GM23248 (cell line): ENCODE measurements at places on chromosomes 3 and 15.

- DNase-seq = peak; percentile 37
Measured at GRCh38 chr3:126107957-126108675, 24.2 kb upstream of the SLC41A3 start.

DNA sequence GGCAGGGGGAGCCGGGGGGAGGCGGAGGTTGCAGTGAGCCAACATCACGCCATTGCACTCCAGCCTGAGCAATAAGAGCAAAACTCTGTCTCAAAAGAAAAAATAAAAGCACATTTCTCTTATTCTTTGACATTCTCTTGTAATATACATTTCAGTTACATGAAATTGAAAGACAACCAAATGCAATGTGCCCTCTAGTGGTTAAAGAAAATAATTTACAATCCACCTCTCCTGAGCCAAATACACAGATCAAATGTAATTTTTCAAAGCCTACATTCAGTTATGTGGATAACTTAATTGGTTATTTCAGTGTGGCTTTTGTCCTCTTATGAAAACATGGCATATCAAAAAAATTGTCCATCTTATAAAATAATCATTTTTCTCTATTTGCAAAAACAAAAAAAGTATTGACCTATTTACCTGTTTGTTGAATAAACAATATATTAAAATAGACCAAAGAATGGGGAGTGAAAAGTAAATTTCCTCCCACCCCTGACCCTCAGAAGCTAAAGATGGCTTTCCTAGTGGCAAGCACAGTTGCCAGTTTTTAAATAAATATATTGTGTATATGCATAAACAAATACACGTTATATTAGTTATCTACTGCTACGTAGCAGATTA is 14.2 kb upstream of the U2SURP start:
- DNase-seq = peak; percentile 61

DNA sequence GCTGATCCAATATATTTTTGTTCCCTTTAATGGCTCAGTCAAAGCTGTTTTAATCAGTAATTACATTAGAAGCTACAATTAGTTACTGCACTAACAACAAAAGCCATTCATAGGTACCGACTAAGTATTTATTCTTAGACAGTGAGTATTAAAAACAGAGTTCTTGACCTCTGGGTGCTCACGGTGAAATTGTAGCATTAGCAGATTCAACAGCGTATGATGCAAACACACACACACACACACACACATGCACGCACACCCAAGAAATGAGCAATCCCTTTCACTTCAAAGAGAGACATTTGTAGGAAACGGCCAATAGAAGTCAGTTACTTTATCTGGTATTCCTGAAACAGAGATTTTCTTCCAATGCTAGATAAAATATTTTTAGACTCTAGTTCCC is 27.0 kb upstream of the MITF start:
- DNase-seq = no peak

DNA sequence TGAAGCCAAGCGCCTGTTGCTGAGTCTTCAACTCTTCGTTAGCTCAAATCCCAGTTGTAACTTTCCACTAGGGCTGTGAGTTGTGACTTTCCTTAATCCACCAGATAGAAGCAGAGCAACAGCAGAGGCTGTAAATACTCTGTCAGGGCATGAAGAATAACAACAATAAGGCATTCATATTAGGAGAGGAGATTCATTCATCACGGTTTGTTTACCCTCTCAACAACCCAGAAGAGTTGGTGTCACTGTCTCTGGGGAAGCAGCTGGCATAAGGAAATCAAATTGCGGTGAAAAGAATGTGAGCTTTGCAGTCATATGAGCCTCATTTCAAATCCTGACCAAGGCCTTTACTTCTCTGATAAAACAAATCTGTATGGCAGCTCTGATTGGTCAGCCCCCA is 184.8 kb downstream of the SHQ1 start:
- DNase-seq = peak; percentile 68

GRCh38 chr3:181694805-181695660 is 16.7 kb upstream of the SOX2 start:
- DNase-seq = peak; percentile 20

- no peak for DNase-seq
Measured at GRCh38 chr3:103459815-103460214, 1025.0 kb downstream of the ZPLD1 start.

GRCh38 chr3:107208796-107209195 is 168.4 kb upstream of the CCDC54 start:
- DNase-seq = no peak

GRCh38 chr3:124592658-124593441 is 137.4 kb upstream of the UMPS start:
- no peak for DNase-seq

DNA sequence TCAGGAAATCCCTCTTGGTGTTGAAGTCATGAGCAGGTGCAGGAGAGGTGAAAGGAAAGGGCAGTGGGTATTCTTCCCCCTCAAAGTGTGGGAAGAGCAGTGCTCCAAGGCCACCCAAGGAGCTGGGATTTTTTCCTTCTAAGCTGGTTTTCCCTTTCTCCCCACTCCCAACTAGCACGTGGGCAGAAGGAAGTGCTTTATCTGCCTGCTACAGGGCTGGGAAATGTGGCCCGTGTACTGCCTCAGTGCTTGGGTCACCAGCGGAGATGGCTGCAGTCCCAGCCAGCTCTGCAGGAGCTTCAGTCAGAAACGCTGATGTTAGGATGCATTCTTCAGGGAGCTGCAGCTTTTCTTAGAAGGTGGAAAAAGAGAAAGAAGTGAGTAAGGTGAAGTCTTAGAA is 99.2 kb downstream of the CACNA1D start:
- no peak for DNase-seq

DNA sequence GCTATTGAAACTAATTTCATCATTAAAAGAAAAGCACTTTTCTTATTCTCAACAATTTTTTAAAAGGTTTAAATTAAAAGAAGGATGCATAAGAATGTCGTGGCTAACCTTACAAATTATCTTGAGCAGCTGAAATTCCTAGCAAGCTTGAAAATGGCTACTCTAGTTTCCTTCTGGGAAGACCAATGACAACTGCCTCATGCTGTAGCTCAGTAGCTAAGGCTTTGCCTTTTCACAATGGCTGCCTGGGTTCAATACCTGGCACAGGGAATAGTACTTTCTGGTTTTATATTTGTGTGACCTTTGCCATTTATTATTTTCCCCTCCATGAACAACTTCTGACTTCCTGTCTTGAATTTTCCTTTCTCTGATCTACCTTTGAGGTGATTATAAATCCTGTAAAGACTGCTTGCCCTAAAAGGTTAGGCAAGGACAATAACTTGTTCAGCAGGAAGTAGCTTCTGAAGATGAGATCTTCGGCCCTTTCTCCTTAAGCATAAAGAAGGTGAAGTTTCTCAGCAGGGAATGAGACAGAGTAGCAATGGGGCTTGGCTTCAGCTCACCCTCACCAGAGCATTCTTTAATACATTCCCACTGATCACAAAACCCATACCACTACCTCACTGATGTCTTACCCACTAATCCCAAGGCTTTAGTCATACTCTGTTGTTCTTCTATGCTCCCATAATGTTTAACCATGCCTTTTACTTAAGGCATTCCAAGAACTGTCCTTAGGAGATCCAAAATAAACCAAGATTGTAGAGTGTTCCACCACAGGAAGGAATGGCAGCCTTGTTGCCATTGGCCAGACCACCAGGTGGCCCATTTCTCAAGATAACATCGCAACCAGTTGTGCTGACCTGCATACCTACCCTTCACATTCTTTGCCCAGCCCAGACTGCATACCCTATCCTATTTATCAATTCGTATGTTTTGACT is 276.8 kb downstream of the ULK4 start:
- no peak for DNase-seq

DNA sequence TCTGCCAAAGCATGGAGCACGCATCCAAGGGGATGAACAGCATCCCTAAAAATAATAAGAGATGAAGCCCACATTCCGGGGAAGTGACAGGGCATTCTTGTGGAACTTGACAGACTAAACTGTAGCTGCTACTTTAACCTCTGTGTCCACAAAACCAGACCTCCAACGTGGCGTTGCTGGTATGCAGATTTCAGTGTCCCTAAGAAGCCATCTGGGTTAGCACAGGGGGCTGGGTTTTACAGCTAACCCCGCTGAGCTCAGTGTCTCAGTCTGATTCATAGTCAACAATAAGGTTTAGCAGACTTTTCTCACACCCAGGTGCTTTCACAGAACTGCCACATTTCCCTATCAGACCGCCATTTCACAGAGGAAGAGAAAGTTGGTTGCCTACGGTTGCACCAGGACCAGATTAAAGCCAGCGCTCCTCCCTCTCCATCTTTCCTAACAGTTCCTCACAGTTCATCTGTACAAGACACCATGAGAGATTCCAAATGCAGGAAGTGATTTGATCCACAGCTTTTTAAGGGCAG is 61.6 kb upstream of the CTDSPL start:
- no peak for DNase-seq

DNA sequence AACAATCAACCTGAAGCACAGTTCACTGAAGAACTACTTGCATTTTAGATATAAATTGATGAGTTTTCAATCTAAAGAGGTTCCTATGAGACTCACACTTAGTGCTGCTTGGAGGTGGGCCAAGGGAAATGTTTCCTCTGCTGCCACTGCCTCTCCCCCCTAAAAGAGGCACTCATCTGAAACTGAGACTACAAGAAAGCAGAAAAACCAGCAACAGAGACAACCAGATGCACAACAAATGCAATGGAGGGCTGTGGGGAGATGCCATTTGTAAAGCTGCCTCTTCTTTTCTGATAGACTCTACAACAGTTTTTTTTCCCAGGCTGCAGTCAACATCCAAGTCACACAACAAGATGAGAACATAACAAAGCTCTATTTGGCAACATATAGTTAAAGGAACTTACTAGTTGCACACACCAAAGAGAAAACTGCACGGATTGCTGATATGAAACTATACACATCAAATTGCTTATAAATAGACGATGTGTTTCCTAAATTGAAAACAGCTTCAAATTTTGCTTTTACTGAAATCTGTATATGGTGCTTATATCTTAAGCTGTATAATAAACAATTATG is 11.0 kb downstream of the TSPAN3 start:
- peak; percentile 47 for DNase-seq

GRCh38 chr3:52310861-52311575 is 5.1 kb upstream of the DNAH1 start:
- no peak for DNase-seq

- DNase-seq = no peak
Measured at GRCh38 chr3:179731544-179731943, 78.7 kb downstream of the USP13 start.

DNA sequence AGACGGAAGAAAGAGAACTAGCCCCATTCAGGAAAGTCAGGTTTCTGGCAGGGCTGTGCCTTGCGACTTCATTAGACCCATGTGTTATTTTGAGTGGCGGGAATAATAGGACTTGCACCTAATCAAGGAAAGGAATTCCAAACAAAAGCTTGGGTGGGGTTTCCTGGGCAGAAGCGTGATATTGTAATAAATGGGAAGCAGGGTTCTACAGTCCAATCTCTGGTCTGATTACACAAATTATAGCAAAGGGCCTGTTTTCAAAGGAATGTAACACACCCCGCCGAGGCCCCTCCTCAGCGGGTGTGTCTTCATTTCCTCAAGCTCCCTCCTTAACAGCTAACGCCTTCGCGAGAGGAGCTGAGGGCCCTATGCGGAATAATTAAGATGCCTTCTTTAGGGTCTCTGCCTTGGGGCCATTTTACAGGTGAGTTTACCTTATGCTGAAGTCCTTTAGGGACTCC is 396.0 kb upstream of the C2CD4B start:
- no peak for DNase-seq

DNA sequence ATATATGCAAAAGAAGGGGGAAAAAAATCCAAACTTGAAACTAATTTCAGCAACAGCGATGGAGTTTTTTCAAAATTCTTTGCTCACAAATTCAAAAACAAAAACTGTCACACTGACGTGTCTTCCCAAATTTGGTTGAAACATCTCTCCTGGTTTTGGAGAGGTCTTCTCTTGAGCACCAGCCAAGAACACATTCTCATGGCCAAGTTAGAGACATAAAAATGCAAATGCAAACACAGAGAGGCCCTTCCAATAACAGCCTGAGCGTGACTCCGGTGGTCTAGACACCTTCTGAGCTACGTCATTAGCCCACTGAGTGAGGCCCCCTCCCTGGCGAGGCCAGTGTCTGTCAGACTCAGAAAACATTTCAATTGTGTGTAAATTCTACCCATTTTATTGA is 436.0 kb upstream of the PROK2 start:
- DNase-seq = no peak

DNA sequence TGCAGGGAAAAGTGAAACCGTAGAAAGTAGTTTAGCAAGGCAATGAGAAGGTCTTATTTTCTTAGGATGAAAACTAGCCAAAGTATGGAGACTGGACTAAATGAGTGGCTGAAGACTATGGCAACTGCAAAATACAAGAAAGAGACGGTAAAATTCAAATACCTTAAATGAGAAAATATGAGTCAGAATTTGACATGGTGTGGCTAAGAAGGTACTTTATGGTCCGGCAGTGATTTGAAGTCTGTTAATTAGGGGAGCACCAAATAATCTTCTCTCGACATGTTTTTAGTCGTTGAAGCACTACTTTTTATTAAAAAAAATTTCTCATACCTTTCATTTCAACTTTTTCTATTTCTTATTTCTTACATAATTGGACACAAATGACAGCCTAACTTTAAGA is 12.8 kb upstream of the CMC1 start:
- no peak for DNase-seq

DNA sequence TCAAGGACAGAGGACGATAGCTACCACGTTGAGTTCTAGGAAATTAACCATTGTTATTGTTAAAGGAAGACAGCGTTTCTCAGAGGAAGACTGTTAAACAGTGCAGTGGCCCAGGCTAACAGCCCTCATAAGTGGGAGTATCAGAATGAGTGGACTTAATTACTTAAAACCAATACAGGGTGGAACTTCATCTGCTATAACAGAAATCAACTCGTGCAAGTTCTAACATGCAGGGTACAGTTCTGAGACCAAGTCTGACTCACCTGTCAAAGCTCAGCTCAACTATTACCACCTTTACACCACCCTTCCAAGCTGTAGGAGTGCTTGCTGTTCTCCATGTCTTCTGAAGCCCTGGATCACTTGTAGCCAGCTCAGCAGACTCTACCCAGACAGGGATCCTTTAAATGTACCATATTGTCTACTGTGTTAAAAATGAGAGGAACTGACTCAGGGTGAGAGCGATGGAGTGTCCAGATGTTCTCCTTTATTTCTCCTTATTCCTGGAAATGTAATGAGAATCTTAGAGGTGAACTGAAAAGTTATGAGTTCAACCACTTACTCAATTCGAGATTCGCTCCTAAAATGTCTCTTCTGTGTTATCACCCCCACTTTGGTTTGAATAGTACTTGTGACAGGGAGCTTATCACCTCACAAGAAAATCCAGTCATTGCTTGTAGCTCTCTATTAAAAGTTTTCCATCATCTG is 26.5 kb downstream of the CD86 start:
- DNase-seq = no peak

- DNase-seq = peak; percentile 50
Measured at GRCh38 chr3:30680789-30681648, 74.6 kb downstream of the TGFBR2 start.

DNA sequence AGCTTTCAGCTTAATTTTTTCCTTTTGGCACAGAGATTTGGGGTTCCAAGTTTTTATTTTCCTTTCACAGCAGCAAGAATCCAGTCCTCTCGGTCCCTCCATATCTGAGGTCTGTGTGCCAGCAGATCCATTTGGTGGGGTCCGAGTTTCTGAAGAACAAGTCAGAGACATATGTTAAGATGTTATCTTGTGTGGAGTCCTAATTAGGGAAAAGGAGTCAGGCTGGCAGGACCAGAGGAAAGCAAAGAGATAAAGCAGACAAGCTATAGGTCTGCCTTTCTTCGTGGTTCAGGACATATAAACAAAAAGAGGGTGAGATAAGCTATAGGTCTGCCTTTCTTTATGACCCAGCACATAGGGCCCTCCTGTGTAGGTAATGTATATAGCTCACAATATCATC is 54.9 kb downstream of the TMED3 start:
- DNase-seq = peak; percentile 6

GRCh38 chr15:55586808-55587207 is 1.3 kb downstream of the PYGO1 start:
- DNase-seq = peak; percentile 16
